ENCODE measurements at places on chromosomes 7 and 10.

DNA sequence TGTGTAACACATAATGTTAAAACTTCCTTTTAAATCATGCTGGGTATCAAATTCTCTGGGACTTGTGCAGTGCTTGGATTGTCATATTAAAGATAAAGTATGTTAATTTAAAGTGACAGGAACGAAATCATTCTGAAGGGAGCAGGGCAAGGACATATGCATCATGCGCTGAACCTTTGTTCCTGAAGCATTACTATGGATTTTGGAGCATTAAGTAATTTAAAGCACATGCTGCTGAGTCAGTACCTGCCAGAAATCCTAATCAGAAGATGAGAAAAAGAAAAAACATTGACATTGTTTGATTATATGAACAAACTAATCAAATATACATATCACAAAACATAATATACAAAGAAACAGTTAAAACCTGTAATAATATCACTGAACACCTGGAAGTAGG lies 101.4 kb downstream of the MICU1 start:
- no peak for DNase-seq

DNA sequence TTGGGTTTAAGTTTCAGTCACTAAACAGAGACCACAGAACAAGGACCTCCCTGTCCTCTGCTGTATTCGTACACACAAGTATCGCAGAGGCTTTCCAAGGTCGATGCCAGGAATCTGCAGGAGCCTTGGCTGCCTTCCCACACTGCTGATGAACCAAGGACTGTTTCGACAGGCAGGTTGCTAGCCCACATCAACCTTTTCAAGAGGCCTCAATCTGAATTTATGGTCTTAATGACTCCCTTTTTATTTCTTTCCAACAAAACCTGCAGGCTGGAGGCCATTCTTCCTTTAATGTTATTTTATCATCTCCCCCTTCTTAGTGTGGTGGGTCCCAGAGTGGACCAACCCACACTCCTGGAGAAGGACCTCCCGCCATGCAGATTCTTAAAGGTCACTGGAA lies 45.6 kb downstream of the JCAD start:
- no peak for DNase-seq

DNA sequence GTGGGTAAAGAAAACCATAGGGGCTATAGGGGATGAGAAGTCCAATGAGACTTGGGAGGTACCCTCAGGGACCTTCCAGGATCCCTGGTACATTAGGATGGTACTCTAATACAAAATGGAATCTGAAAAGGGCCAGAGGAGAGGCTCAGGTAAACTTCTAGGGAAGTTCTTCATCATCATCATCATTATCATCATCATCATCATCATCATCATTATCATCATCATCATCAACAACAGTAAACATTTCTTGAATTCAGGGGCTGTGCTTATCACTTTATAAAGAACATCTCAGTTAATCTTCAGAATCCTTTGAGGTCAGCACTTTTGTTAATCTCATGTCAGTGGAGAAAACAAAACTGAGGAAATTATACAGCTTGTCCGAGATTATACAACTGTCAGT lies 50.1 kb downstream of the PLPP4 start:
- no peak for DNase-seq

DNA sequence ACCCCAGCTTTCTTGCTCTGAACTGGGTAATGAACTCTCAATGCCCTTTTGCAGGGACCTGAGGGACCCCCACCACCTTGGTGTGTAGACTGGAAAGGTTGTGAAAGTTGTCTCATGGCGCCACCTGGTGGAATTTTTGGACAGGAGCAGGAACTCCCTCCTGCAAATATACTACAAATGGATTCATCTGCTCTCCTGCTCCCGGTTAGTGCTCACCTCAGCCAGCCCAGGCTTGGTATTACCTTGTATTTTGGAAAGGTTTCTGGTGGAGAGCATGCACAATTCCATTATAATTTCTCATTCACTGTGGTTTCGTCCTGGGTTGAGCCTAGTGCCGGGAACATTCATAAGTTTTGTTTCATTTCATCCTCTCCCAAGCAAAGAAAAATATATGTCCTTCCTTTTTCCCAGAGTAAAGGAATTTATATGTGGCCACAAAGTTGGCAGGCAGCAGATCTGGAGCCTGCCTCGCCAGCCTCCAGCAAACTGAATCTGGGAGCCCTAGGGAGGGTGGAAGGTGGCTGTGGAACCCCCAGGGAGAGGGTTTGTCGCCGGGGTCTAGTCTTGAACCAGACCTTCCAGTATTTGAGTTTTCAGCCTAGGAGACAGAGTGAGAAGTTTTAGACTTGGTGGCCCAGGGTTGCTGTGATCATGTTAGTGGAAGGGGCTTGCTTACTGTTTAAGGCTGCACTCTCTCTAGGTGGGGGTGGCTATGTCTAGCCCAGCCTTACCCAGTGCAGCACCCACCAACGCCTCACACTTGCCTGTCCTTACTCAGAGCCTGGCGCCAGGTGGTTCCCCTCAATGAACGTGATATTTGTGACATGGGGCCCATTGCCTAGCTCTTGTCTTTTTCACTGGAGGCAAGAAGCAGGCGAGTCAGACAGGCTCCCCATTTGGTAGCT lies 9.5 kb downstream of the FAM241B start:
- DNase-seq, result peak; percentile 66

Measured in NCI-H460 (cell line).